T-helper 1 cell (primary cell): ENCODE measurements at places on chromosomes 5 and 9.
A peak's percentile ranks its signal among the peaks of the same experiment; 100 is the strongest.

DNA sequence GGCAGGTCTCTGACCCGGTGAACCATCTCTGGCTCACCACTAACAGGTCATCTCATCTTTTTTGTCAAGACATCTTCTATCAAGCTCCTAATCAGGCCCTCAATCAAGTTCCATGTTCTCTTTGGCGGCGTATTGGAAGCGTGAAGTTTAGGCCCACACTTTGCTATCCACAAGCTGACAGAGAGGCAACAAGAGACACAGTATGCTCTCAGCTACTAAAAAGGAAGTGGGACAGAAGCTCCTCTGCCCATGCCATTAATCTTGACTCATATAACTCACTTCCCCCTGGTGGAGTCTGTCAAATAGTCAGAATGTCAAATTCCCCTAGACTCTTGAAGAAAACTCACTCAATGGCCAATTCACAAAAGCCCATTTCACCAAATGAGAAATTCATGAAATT, 77.6 kb upstream of the TMC1 start:
- no peak for DNase-seq

GRCh38 chr5:178383919-178384815, 151.6 kb upstream of the PHYKPL start:
- no peak for DNase-seq

- DNase-seq: no peak
Measured at GRCh38 chr5:73908395-73908794, 282.4 kb downstream of the ARHGEF28 start.

DNA sequence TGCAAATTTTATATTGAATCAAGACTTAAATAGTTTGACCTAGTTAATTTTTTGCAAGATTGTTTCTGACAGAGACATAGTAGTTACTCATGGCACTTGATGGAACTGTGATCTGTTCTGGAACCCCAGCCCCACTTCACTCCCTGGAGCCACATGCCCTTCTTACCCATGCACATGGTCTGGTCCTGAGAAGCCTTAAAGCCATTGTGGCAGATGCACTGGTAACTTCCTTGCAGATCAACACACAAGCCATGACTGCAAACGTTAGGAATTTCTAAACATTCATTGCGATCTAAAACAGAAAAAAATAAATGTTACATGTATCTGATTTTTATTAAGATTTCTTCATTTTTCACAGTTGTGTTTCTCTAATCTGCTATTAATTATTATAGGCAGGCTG, 221.2 kb downstream of the SLC12A2 start:
- no peak for DNase-seq

GRCh38 chr5:169652057-169652456, 15.0 kb downstream of the DOCK2 start:
- no peak for DNase-seq

DNA sequence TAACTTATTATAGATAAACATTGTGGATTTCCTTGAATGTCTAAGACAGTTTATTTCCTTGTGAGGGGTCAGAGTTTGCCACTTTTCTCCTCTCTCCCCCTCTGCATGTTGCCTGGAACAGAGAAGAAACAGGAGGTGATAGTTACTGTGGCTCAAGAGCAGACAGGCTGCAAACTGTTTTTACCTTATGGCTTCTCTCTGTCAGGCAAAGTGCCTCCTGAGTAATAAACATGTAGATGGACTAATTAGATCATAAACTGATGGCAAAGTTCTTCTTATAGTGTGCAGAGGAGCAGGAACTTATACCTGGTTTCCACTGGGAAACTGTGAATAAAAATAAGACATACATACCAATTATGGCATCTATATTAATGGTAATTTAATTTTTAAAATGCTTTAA, 133.1 kb upstream of the CDH12 start:
- DNase-seq: no peak

DNA sequence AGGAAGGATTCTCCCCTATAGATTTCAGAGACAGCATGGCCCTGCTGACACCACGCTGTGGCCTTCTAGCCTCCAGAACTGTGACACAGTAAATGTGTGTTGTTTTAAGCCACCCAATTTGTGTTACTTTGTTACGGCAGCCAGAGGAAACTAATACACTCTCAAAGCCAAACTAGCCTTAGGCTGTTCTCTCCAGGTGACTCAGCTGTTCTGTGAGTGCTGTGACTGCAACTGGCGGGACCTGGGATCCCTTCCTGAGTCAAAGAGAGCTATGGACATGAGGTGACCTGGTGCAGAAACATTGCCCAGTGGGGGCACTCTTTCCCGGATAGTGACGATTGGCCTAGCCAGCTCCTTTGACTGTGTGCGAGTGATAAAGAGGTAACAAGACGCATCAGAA, 14.0 kb upstream of the MLANA start:
- DNase-seq: no peak

DNA sequence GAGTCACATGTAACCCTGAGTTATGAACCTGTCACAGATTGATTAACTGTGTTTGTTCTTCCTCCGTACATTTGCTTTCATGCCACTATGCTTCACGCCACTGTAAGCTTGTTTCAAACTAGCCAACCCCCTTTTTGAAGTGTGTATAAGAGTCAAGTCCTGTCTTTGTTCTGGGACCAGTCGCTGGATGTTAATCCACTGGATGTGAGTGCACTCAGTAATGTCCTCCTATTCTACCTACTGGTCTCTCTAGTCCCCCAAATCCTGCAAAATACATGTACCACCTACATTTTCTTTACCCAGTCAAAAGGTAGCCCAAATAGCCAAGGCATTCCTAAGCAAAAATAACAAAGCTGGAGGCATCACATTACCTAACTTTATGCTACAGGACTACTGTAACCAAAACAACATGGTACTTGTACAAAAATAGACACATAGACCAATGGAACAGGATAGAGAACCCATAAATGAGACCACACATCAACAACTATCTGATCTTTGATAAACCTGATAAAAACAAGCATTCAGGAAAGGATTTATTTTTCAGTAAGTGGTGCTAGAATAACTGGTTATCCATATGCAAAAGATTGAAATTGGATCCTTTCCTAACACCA, 1139.1 kb upstream of the SEMA6A start:
- no peak for DNase-seq

DNA sequence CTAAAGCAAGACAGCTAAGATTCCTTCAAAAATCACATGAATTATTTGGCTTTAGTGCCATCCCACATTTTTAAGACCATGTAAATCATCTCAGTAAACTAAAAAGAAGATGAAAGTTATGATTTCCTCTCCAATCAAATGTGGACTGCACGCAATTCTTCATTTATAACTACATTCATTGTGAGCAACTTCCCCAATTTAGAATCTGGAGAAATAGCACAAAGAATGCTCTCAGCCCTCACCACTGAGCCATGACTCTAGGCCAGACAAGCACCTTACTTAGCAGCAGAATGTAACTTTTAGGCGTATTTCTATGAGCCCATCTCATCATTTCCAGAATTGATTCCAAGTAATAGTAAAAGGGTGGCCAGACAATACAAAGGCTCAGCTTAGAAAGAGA, 616.6 kb downstream of the TLE1 start:
- no peak for DNase-seq

DNA sequence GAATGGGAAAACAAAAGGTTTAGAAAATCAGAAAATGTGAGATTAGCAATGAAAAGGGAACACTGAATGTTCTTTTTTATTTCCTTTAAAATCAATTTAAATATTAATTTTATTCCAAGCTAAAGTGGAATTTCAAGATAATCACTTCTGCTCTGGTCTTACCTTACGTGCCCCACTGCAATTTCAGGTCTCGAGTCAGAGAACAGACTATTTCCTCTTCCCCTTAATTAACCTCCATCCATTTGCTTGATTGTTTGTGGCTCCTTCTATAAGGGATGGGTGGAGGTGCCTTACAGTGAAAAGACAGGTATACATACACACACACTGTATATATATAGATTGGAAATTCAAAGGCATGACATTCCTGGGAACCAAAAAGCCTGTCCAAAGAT, 137.1 kb downstream of the SUSD1 start:
- DNase-seq: no peak

DNA sequence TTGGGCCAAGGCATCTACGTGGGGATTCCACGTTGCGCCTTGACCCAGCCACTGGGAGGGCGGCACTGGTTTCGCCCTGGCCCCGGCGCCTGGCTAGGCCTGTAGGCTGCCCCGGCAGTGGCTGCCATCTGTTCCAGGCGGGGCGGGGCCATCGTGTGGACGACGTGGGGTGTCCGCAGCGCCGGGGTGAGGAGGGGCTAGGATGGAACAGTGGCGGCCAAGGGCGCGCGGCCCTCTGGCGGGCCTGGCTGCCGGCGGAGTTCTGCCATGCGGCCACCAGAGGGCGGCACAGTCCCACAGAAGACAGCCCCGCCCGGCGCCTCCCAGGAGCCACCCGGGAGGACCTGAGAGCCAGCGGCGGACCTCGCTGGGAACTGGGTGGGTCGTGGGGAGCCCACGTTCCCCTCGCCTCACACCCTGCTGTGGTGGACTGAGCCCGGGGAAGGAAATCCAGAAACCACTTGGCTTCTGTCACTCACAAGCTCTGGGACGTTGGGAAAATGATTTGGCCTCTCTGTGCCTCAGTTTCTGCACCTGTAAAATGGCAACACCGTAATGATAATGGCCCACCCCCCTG, 22.6 kb upstream of the RAPGEF1 start:
- DNase-seq: peak; percentile 64
